ENCODE measurements at places on chromosomes 1 and 21.

- no peak for DNase-seq
These were observed 181.0 kb upstream of the JUN start for GRCh38 chr1:58964880-58965279.

- DNase-seq = no peak
These were observed 34.9 kb downstream of the GPR3 start for GRCh38 chr1:27427329-27427728.

GRCh38 chr1:77560741-77561140 lies 121.7 kb downstream of the ZZZ3 start:
- no peak for DNase-seq

DNA sequence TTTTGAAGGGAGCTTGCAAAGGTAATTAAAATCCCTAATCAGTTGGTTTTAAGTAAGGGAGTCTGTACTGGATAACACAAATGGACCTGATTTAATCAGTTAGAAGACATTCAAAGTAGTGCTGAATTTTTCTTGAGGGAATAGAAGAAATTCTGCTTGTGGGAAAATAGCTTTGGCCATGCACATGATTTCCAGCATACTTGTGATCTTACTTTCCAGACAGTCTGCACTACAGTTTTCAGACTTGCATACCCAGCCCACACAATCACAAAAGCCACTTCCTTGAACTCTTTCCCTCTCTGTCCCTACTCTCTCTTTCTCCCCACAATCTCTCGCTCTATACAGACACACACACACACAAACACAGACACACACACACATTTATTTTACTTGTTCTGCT lies 852.1 kb downstream of the PLA2G4A start:
- no peak for DNase-seq

- no peak for DNase-seq
These were observed 123.8 kb downstream of the BARHL2 start for GRCh38 chr1:90593312-90593711.

GRCh38 chr1:86365896-86366295 lies 30.2 kb downstream of the ODF2L start:
- no peak for DNase-seq

GRCh38 chr1:247407180-247407616 lies 8.8 kb upstream of the NLRP3 start:
- no peak for DNase-seq

GRCh38 chr1:185448591-185449186 lies 131.6 kb upstream of the IVNS1ABP start:
- no peak for DNase-seq

DNA sequence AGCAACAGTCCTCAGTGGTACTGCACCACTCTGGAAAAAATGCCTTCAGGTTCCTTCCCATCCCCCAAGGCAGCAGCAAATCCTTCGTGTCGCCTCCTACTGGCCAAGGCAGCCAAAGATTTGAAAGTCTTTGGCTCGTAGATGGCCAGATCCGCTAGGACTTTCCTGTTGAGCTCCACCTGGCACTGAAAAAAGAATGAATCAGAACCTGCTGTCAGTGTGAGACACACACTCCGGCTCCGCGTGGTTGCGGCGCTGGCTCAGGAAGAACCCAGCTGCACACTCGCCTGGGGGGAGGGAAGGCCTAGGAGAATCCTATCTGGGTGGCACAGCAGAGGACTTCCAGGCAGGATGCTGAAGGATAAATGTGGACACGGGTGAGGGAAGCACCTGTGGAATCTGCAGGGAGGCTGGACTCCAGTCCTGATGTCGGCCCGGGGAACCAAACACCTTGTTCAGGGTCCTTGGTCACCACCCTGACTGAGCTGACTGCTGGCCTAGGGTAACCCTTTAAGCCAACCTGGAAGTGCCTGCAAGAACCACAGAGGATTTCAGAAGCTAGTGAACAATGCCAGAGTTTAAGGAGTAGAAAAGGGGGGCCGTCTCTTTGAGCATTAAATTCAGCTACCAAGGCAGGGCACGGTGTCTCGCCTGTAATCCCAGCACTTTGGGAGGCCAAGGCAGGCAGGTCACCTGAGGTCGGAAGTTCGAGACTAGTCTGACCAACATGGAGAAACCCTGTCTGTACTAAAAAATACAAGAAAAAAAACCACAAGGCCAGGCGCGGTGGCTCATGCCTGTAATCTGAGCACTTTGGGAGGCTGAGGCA lies 3.2 kb upstream of the CCNL2 start:
- DNase-seq = peak; percentile 82

GRCh38 chr21:46152927-46153246 lies 2.5 kb downstream of the FTCD start:
- DNase-seq = no peak
